ENCODE measurements at places on chromosomes 7 and 10.

GRCh38 chr10:102538811-102539210 lies 35.0 kb downstream of the SUFU start:
- no peak for DNase-seq

DNA sequence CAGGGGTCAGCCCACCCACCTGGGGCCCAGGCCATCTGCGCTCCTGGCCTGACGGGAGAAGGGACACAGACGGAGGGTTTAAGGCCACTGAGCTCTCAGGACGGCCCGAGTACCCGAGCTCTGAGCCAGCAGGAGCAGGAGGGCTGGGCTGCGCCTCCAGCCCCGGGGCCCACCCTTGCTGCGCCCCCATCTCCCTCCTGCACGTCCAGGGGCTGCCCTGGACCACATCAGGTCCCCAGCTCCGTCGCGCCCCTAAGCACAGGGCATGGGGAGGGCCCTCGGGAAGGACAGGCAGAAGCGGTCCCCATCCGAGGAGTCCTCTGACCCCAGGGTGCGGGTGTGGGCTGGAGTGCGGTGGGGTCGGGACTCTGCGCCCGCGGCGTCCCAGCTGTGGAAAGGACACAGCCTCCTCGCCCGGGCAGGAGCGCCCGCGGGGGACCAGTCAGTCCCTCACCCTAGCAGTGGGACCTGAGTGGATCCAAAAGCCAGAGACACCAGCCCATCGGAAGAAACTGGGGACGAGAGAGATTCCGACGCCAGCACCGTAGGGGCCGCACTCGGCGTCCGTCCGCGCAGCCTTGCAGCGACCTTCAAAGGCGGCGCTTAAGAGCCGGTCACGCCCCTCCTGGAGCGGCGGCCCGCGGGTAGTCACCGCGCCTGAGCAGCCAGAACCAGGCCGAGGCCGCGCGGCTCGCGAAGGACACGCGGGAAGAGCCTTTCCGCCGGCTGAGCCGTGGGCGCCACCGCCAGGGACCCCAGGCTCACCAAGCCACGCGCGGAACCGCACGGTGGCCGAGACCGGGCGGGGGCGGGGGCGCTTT lies 15.9 kb downstream of the CAMK2B start:
- no peak for DNase-seq

GRCh38 chr7:149072438-149072775 lies 18.1 kb downstream of the ZNF786 start:
- DNase-seq = no peak

DNA sequence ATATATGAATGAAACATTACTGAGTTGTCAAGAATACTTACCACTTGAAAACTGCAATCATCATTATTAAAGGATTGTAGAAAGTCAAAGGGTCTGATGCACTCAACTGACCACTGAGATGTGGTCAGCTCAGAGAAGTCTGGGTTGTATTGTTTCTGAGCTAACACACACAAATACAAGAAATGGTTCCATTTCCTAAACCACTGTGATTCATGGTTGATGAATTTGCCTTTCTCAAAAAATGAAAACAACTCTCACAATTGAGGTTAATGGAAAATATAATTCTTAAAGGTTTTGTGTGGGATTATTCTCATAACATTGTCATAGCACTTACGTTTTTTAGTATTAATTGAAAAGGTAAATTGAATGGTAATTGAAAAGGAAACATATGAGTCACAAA lies 45.6 kb upstream of the TAS2R16 start:
- DNase-seq = no peak

DNA sequence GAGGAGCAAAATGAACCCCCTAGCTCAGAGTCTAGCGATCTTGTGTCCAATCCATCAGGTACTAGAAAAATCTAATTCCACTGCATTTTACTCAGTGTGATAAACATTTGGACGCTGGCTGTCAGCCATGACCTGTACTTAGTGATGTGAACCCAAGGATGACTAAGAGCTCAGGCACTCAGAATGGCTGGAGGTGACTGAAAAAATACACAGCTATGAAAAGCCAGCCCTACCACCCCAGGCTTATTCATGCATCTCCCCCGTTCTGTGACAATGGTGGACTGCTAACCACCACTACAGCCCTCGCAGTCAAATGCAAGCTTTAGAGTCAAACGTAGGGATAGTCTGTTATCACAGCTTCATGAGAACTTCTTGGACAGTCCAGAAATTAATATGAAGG lies 14.9 kb downstream of the AFAP1L2 start:
- no peak for DNase-seq
